Eye (tissue), 1 donor: ENCODE measurements at places on chromosomes 3 and 15.

DNA sequence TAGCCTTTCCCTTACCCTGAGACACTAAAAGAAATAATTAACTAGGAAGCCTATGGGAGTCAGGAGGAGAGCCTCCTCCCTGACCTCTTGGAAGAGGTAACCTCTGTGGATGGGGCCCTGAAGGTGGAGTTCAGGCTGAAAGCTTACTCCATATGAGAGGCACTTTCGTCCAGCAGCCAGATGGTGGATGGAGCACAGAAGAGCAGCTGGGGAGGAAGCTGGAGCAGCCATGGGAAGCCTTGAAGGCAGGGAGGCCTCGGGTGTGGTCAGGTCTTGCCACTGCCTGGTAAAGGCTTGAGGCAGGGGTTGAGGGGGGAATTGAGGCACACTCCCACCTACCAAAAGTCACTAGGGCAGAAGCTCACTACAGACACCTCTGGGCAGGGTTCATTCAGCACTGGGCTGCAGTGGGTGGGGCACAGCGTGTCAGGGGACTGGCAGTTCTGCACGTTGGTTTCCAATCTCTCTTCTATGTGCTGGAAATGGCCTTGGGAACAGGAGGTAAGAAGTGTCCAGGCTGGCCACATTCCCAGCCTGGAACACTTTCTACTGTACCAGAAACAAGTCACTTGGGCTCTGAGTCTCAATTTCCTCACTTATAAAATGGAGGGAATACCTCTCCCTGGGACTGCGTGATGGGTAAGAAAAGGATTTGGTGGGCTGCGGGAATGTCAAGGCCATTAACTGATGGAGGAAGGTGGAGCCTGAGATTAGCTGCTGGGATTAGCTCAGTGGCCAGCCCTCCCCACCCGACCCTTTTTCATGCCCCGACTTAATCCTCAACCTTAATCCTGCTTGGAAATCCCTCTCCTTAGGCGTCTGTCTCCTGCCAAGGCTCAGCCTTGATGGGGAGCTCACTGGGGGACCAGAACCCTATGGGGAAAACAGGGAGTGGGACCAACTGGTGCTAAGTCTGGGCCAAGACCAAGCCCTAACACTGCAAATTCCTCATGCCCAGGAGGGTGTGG is 5.4 kb downstream of the PCBP4 start:
- peak; percentile 57 for DNase-seq

- DNase-seq = no peak
These were observed 196.9 kb downstream of the CLSTN2 start for GRCh38 chr3:140131895-140132294.

DNA sequence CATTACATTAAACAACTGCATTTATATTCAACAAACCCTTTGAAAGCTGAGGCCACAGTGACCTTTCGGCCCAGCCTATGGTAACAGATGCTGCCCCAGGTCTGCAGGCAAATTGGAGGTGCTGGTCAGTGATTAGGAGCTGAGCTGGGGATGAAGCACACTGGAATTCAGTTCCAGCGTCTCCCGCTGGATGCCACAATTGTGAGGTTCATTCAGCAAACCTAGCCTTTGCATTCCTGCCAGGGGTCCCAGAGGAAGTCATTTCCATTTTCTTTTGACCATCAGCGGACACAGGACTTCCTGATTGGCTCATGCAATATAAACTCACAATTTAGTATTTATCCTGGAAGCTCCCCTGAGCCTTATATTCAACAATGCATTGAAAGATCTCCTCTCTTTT is 89.5 kb downstream of the IL20RB start:
- DNase-seq = no peak

GRCh38 chr15:34161329-34161963 is 48.5 kb downstream of the KATNBL1 start:
- DNase-seq = no peak

DNA sequence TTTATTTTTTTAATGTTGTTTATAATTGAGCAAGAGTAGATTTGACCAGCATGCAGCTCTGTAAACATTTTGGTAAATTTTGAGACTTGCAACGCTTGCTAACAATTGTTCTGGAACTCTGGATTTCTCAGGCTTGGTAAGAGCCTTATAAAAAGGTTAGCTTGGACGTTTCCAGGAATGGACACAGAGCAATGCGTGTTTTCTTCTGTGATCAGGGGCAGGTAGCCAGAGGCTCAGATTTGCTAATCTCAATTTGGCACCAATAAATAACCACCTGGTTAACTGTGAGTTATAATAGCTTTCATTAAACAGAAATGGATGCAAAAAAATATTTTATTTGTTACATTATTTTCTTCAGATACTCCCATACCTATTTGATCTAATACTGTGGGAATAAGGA is 39.8 kb downstream of the CADM2 start:
- no peak for DNase-seq

DNA sequence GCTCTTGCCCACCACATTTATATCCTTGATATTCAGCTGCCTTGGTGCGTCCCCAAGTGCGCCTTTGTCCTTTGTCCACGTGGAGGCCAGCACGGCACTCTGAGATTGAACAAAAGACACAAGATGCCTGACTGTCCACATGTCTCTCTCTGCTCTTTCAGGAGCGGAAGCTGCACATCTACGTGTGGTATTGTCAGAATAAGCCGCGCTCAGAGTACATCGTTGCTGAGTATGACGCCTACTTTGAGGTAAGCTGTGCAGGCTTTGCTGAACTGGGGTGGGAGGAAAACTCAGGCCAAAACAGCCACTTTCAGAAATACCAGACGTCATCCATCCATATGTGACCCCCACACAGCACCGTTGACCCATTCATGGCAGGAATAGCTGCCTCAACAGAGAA is 72.0 kb upstream of the UMPS start:
- DNase-seq = no peak

GRCh38 chr3:127095774-127096173 is 97.2 kb upstream of the PRR23E start:
- DNase-seq = no peak

GRCh38 chr15:84035399-84035766 is 200.2 kb upstream of the GOLGA6L4 start:
- peak; percentile 57 for DNase-seq

DNA sequence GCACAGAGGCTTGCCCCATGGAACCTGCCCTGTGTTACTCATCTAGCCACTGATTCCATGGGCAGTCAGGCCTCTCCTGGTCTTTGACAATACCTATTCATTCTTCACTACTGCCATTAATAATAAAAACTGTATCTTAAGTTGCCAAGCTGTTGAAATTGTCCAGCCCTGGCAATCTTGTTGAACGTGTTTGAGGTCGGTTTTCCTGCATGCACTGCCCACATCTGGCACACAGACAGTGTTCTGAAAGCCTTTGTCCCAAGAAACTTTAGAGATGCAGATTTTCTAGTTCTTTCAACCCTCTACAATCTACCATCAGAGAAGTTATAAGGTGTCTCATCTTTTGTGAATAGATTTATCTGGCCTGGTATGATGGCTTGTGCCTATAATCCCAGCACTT is 567.2 kb upstream of the NECTIN3 start:
- DNase-seq = no peak
